IPS DF 6.9 (cell line): ENCODE measurements at places on chromosomes 16 and 17.
A peak's percentile ranks its signal among the peaks of the same experiment; 100 is the strongest.

DNA sequence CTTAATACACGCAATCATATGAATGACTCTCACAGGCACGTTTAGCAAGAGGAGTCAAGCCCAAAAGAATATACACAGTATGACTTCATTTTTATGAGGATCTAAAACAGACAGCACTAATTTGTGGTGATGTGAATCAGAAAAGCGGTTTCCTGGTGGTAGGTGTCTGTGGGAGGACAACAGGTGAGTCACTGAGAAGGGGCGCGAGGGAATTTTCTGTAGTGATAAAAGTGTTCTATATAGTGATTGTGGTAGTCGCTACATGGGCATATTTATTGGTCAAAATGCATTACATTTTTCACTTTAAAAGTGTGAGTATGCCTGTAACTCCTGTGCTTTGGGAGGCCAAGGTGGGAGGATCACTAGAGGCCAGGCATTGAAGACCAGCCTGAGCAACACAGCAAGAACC lies 7.6 kb upstream of the TNRC6A start:
- DNase-seq = no peak

- DNase-seq = no peak
These were observed 34.6 kb upstream of the SMIM36 start for GRCh38 chr17:55545806-55546205.

DNA sequence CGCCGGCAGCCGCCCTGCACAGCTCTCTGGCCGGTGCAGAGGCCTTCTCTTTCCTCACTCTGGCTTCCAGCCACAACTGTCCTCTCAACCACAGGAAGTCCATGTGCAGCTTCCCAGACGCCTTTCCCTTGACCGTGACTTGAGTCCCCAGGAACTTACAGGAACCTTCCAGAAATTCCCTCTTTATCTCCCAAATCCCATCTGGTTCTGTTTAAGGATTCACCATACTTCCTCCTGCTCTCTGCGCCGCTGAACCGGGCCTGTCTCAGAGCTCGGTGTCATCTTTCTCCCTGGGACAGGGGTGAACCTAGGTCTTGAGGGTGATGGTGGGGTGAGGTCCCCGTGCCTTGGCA lies 65.2 kb upstream of the ZNF469 start:
- no peak for DNase-seq

GRCh38 chr17:58249270-58250133 lies 11.1 kb downstream of the LPO start:
- DNase-seq = peak; percentile 55

GRCh38 chr16:86707171-86707570 lies 128.8 kb downstream of the FOXL1 start:
- DNase-seq = no peak

- DNase-seq = no peak
These were observed 555.3 kb downstream of the MAF start for GRCh38 chr16:79045191-79045590.

- DNase-seq = no peak
These were observed 13.0 kb downstream of the PIP4K2B start for GRCh38 chr17:38786372-38786771.

- no peak for DNase-seq
These were observed 70.7 kb upstream of the DNAJA2 start for GRCh38 chr16:47043970-47044684.

DNA sequence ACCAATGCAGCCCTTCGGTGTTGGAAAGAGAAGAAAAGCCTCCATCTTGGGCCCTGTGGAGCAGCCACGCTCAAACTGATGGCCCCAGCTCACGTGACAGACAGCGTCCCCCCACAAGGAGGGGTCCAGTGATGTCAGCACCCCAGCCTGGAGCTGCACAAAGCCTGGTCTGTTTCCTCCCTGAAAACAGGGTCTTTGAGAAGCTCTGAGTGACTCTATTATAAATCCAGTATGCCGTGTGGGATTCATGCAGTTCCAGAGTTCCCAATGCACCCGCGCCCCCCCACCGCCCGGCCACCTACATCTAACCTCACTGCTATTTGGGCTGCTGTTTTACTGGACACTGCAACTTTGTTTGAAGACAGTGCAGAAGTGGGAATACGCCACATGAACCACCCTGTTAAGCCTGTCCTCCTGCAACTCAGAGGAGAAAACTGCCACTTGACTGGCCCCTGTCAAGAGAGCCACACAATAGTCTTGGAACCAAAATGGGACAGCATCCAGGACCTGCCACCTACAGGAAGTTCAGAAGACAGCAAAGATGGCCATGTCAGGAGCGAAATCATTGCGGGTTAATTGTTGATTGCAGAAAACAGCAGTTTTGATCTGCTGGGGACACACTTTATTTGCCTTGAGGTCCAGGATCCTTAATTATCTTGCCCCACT lies 33.1 kb downstream of the PMP22 start:
- DNase-seq = no peak

- no peak for DNase-seq
These were observed 10.9 kb downstream of the RARA start for GRCh38 chr17:40319651-40320540.
